ENCODE measurements at places on chromosomes 16 and 17.

DNA sequence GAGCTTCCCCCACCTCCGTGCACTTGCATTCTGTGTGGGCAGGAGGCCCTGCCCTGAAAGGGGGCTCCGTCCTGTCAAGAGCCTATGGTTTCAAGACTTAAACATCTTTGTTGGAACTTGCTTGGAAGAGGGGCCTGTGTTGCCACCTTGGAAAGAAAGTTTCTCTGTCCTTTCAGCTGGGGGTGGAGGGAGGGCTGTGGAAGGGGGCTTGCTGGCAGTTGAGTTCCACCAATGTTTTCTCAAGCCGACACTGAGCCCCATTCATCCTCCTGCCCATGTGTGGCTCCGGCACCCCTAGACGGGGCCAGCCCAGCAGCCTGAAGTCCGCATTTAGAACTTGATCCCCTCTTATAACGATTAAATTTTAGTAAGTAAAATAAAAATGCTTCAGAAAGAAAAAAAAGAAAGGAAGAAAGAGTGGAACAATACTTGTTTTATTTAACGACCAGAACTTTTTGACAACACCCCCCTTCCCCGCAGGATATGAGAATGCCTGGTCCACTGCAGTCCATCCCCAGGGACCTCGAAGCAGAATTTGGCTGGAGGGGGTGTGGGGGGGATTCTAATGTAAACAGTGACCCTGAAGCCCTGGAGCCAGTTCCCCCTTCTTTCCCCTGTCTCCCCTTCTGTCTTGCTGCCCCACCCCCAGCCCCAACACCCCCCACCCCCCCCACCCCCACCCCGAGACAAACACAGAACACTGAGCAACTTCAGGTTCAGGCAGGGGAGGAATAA is 26.9 kb upstream of the CLEC18A start:
- no peak for DNase-seq

DNA sequence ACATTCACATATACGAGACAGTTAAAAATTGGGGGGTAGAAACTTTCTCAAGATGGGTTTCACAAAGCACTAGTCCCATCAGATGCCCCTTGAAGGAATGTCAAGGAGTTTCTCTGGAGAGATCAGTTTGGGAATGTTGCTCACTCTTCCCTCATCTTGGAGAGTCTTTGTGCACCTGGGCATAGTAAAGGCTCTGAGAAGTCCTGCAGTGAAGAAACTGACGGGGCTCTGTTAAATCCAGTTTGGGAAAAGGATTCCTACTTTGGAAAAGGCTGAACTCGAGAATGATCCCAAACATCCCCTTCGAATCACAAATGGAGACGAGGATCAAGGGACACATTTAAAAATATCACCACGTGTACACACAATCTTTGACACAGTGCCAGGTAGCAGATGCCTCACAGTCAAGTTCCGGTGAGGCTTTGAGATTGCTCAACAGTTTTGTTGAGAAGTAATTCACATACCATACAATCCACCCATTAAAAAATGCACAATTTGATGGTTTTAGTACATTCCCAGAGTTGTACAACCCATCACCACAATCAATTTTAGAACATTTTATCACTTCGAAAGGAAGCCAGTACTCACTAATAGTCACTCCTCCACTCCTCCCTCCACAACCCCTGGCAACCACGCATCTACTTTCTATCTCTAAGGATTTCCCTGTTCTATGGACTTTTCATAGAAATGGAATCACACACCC is 203.4 kb upstream of the FOXF1 start:
- DNase-seq, result no peak

DNA sequence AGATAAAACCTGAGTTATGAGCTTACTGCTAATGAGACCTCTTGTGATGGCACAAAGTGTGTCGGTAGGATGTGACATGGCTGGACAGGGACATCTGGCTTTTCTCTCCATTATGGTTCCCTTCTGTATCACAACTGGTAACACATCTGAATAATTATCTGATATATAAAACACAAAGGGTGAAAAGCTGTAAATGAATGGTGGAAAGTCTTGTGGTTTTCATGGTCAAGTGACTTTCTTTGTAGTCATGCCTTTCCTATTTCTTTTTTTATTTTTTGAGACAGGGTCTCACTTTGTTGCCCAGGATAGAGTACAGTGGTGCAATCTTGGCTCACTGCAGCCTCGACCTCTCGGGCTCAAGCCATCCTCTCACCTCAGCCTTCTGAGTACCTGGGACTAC is 35.3 kb upstream of the ZFHX3 start:
- no peak for DNase-seq

DNA sequence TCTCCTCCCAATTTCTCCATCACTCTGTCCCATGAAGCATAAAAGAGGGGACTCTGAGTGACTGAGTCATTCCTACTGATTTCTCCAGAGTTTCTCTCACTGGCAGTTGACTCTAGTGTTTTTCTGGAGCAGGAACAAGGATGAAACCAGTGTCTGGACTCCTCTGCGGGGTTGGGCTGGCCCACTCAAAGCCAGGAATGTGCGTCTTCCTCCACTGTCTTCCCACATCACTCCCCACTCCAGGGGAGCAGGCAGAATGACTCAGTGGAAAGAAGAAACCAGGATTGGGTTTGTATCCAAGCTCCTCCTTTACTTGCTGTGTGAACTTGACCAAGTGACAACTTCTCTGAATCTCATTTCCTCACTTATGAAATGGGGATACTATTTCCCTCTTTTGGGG is 497.5 kb upstream of the SALL1 start:
- DNase-seq, result no peak

- DNase-seq, result no peak
Observed at GRCh38 chr16:20903899-20904506, 3.4 kb downstream of the LYRM1 start.

DNA sequence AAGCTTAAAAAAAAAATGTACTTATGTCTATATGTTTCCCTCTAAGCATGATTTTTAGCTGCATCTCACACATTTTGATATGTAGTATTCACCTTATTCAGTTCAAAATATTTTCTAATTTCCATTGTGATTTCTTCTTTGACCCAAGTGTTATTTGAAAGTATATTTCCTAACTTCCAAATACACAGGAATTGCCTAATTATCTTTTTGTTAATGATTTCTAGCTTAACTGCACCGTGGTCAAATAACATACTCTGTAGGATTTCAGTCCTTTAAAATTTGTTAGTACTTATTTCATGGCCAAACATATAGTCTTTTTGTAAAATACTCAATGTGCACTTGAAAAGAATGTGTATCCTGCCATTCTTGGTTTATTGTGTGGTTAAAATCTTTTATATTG is 11.3 kb downstream of the TMEM220 start:
- DNase-seq, result no peak

DNA sequence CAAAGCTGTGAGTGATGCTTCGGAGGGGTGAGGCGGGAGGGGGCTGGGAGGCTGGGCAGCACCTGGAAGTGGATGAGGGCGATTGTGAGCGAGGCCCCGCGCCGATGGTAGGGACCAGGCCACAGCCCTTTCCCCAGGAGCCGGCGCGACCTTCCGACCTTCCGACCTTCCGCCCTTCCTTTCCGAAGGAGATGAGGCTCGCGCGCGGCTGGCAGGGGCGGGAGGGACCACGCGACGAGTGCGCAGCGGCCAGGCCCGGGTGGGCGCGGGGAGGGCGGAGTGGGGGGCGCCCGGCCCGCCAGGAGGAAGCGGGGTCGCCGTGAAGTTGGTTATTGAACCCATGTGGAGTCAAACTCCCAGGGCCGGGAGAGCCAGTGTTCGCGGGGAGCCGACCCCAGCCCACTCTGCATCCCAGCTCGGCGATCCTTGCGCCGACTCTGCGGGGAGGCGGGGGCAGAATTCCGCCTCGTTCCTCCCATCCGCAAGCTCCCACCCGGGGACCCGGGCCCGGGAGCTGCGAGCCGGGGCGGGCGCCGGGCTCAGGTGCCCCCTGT is 56.6 kb downstream of the RAP1GAP2 start:
- no peak for DNase-seq

DNA sequence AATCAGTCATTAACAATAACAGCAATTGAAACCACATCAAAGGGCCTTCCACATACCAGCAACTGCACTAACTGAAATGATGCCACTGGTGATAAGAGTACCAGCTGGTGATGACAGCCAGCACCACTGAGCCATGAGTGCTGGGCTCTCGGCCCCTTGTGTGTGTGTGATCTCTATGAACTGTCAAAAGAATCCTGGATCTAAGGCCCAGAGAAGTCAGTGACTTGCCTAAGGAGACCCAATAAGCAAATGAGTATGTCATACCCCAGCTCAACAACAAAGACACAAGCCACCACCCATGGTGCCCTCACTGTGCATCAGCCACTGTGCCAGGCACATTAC is 220.9 kb downstream of the ZNF423 start:
- DNase-seq, result no peak

DNA sequence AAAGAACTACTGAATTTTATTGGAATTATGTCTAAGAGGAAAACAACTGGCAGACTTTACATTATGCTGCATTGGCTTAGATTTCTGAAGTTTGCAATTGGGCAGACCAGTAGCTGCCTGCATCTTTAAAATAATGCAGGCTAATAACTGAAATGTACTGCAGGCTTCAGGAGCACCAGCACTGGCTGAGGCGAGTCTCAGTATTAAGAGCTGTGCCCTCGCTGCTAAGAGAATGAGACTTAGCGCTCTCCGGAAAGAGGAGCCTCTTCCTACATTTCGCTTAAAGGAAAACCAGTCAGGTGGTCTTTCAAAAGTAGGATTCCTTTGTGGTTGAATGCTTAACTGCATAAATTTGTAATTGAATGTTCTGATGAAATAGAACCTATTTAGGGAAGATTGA is 885 bp downstream of the CNTNAP4 start:
- no peak for DNase-seq

DNA sequence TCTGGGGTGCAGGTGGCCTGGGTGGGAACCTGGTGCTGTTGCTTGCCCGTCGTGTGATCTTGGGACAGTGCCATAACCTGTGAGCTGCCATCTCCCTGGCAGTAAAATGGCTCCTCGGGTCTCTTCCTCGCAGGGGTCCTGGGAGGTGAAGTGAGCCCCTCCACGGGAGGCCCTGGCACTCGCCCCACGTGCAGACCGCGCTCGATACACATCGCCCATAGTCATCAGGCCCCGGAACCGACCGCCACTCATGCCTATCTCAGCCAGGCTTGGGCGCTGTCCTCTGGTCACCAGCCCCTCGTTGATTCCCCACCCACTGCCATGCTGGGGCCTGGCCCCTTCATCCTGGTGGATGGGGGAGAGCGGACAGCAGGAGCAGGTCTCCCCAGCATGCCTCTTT is 21.5 kb upstream of the OSGIN1 start:
- no peak for DNase-seq

DNA sequence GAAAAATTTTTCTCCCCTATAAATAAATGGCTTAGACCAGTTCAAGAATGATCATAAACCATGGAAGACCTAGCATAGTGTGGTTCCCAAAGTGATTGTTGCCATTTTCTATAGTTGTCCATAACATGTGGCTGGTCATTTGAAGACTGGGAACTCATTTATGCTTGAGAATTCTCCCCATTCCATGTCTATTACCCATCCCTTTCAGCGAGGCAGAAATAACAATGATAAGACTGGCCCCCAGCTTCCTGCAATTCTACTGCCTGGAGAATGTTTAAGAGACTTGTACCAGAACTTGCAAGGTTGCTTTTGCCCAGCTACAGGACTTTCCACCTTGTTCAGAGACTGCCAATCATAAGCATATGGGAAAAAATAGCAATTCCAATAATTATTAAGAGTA is 146.5 kb upstream of the CDH11 start:
- no peak for DNase-seq

GRCh38 chr17:82854226-82854625 is 14.4 kb upstream of the ZNF750 start:
- no peak for DNase-seq
